HT-29 (cell line): ENCODE measurements at places on chromosomes 2 and 18.

DNA sequence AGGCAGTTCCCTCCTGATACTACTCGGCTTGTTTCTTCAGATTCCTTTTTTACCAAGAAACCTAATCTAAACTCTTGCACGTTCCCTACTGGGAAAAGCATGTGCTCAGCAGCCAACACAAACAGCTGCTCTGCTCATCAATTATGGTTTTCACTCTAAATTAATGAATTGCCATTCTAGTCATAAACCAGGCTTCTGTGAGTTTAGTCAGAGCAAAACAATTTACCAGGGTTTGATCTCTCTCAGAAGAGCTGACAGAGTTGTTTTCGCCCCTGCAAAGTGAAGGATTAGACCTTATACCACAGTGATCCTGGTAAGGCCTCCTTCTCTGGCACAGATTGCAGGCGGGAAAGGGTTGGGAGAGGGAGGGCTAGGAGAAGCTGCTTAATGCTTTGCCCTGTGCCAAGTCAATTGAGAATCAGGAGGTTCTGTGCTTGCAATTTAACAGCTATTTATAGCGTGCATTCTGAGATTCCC lies 57.2 kb downstream of the REEP1 start:
- no peak for DNase-seq

DNA sequence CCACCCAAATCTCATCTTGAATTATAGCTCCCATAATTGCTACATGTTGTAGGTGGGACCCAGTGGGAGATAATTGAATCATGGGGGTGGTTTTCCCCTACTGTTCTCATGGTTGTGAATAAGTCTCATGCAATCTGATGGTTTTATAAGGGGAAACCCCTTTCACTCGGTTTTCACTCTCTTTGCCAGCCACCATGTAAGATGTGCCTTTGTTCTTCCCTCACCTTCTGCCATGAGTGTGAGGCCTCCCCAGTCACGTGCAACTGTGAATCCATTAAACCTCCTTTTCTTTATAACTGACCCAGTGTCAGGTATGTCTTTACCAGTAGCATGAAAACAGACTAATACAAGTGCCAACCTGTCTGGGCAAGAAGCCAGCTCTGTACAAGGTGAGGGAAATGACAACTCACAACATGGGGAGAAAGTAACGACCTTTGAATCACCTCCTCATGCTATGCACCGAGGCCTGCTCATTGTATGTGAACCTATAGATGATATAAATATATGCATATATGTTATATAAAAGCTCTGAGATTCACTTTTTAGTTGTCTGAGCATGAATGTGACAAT lies 162.2 kb downstream of the ALPK2 start:
- peak; percentile 23 for DNase-seq

DNA sequence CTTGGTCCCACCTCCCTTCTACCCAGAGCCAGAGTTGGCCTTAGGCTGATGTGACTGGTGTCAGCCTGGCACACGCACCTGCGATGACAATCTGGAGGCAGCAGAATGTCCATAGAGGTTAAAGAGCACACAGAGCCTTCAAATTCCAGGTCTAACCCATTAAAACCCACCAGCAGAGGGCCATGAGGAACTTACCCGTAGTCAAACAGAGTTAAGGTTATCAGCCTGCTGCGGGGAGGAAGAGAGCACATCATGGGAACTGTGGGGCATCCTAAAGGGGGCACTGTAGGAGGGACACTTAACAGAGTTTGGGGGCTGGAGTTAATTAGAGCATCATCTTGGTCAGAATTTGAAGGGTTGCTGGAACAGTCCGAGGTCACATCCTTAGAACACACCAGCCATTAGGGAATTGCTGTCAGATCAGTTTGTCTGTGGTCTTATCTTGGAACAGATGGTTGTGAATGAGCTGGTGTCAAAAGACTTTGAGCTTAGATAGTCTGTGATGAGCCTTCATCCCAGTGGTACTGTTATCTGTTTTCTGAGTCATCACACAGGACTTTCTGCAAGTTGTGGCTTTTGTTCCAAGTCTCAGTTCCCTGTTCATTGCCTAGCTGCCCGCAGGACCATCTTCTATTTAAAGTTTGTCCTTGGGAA lies 248.6 kb downstream of the LOXHD1 start:
- peak; percentile 9 for DNase-seq

DNA sequence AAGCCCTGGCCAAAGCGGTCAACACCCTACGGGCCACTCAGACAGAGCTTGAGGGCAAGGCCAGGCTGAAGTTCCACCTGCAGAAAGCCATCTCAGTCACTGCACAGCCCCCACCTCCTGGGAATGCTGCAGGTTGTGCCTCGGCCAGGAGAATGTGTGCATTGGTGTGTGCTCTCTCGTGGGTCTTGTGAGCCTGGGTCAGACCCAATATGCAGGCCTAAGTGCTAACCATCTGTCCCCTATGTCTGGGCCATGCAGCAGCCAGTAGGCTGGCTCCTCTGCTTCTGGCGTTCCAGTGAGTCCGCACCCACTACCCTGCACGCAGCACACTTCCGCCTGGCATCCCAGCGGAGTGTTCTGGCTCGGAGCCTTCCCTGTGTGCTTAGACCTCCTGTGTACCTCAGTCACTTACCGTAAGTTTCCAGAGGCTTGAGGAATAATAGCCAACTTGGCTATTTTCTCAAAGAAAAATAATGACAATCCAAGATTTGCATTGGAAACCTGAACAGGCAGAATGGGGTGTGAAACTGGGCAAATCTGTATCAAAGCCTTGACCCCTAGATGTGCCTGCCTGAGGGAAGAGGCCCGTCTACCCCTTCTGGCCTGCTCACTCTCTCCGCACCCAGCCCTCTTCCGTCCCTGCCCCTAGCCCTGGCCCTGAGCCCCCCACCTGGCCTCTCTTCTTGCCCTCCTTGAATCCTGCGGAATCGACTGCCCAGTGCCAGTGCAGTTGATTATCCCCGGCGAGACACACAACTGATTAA lies 7.2 kb downstream of the SIX3 start:
- no peak for DNase-seq

DNA sequence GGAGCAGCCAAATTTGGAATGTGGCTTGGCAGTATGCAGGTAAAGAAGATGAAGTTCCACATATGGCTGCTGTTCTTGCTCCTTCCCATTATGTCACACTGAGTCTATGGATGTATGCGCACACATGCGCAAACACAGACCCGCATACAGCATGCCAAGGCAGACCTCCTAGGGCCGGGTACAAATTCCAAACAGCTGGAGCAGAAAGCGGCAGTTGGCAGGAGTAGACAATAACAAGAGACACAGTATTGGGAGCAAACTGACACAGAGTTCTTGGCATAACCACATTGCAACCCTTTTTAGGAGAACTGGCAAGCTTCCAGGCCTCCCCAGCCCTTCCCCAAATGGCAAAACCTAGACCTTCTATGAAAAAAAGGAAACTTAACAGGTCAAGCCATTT lies 268.9 kb downstream of the SP3 start:
- no peak for DNase-seq

DNA sequence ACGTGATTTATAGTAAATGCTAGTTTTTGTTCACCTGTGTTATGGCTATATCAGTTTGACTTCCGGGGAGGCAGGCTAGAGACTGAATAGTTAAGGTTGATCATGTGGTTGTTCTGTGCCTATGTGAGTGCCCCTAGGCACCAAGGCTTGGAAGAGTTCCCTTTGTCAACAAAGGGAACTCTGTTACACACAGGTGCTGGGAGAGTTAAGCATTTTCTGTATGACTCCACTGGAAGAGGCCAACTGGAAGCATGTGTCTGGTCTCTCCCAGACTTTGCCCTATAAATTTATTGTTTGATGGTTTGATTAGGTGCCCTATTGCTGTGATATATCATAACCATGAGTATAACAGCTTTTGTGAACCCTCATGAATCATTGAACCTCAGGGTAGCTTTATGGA lies 63.8 kb downstream of the ARL6IP6 start:
- no peak for DNase-seq

DNA sequence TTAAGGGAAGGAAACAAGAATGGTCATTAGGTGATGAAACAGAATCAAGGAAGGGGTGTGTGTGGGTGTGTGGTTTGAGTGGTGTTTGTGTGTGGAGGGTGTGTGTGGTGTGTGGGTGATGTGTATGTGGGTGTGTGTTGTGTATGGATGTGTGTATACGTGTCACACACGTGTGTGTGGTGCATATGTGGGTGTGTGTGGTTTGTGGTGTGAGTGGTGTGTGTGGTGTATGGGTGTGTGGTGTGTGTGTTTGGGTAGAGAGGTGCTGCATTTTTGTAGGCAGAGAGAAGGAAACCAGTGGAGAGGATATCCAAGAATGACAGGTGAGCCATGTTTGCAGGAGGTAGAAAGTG lies 1.1 kb upstream of the CEP192 start:
- peak; percentile 5 for DNase-seq

DNA sequence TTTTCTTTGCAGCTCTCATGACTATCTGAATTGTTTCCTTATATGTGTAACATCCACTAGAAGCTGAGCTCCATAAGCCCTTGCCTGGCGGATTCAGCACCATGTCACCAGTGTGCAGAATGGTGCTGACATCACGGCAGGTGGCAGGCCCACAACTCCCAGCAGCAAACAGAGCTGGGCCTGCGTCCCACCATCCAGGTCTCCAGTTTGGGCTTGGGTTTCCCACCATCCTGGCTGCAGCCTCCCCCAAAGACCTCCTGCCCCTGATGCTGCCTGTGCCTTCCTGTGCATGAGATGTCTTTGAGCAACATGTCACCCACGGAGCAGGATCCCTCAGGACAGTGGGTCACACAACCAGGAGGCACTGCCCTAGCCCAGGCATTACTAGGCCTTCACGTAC lies 113.1 kb downstream of the TNS1 start:
- DNase-seq, result no peak

DNA sequence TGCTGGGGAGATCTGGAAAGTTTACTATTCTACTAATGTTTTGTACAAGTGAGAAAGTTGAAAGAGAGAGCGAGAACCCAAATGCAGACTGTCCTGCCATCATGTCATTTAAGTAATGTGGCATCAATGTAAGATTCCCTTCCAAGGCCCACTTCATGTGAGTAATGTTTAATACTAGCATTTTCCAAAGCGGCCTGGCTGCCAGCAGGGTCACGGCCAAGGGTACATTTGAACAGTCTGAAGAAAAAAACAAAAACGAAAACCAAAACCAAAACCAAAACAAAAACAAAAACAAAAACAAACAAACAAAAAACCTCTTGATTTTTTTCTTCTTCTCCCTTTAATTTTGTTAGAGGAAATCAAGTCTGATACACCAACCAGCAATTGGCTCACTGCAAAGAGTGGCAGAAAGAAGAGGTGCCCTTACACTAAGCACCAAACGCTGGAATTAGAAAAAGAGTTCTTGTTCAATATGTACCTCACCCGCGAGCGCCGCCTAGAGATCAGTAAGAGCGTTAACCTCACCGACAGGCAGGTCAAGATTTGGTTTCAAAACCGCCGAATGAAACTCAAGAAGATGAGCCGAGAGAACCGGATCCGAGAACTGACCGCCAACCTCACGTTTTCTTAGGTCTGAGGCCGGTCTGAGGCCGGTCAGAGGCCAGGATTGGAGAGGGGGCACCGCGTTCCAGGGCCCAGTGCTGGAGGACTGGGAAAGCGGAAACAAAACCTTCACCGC lies 2.2 kb downstream of the HOXD10 start:
- no peak for DNase-seq

DNA sequence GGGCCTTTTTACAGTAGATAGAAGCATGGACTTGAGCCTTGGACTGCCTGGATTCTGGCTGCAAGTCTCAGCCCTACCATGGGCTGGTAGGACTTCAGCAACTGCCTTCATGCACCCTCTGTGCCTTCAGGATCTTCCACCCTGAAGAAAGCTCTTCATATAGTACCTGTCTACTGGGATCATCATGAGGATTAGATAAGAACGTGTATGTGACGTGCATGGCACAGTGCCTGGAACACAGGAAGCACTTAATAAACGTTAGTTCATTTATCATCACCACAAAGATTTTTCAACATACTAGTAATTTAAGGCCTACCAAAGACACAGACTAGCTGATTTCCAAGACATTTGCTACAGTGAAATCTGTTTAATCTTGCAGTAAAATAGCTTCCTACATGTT lies 53.2 kb upstream of the ITM2C start:
- no peak for DNase-seq

DNA sequence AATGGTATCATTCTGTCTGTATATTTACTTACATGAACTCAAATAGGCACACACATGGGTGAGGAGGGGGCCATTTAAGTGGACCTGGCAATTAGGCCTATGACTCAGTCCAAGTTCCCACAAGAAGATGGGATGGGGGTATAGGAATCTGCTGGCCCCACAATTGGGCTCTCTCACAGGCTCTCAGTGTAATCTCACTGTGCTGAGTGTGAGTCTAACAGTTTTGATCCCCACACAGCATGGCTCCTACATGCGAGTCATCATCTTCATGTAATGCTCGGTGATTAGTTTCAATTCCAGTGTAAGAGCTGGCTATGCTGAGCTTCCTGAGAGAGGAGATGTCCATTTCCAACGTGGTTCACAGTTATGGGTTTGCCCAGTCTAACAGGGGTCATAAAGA lies 114.0 kb downstream of the GATA6 start:
- DNase-seq, result no peak

- peak; percentile 63 for DNase-seq
These were observed 27.5 kb upstream of the KCTD1 start for GRCh38 chr18:26575865-26576217.

DNA sequence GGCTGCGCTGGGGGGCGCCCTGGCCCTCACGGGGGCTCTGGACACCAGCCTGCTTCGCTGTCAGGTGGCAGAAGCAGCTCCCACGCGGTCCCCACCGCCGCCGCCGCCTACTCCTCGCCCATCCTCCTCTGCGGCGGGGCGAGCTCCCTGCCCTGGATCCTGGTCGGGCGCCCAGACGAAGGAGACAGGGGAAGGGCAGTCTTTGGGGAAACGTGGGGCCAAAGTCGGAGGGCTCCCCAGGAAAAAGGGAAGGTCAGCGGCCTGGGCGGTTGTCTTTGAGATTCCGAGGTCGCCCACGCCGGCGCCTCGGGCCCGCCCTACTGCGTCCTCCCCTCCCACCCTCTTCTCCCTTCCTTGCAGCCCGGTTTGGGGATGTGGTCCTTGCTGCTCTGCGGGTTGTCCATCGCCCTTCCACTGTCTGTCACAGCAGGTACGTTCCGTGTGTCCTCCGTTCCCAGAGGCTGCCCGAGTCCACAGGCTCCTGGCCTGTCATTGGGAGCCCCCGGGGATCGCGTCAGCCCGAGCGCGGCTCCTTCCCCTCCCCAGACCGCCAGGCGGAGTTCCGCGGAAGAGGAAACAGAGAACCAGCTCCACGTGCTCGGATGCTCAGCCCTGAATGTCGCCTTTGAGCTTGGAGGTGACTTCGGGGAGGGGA lies 800 bp downstream of the IL1RL2 start:
- peak; percentile 69 for DNase-seq

DNA sequence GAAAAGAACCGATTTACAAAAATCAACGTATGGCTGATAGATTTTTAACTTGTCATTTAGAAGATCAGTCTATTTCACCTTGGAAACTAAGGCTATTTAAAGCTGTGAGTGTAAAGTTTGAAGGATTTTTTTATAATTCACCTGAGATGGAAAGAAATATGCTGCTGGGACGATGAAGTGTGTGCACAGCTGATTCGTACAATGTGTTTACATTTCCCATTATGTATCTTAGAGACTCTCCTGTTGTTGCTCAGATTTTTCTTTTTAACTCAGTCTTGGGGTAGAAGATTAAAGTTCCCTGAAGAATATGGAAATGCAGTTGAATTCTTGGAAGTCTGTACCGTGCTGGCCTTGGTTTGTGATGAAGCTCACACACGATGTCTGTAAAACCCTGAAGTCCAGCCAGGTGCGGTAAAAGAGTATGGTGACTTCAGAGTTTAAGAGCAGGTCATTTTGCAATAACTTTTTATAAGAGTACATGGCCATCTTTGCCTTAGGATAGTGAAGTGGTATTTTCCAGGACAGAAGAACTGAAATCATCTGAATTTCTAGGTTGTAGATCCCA lies 250.1 kb downstream of the PRKCE start:
- no peak for DNase-seq

- DNase-seq, result no peak
These were observed 26.8 kb downstream of the HPCAL1 start for GRCh38 chr2:10329580-10329879.

GRCh38 chr18:73535990-73536389 lies 611.6 kb downstream of the FBXO15 start:
- no peak for DNase-seq
